Glomerular endothelial cell (primary cell): ENCODE measurements at places on chromosomes 2 and 18. TPM values are rescaled to one million over a fixed set of nuclear protein-coding genes. Genes with fewer than 3 reads are reported as not detected.
A peak's percentile ranks its signal among the peaks of the same experiment; 100 is the strongest.

Gene FSHR
- total RNA-seq, result not detected in 2 replicates

Gene CFC1
- total RNA-seq, result not detected in 2 replicates

Gene ASIC4
- total RNA-seq, result not detected in 2 replicates

Gene CAPG
- total RNA-seq, result 63.1 and 183 TPM in 2 replicates

Gene AGXT
- not detected in 2 replicates for total RNA-seq

Gene TDRD15
- not detected in 2 replicates for total RNA-seq

Gene CHPF
- 37.0 and 53.7 TPM in 2 replicates for total RNA-seq

Gene GPR45
- total RNA-seq, result not detected in 2 replicates

Gene OTX1
- total RNA-seq, result not detected in 2 replicates

DNA sequence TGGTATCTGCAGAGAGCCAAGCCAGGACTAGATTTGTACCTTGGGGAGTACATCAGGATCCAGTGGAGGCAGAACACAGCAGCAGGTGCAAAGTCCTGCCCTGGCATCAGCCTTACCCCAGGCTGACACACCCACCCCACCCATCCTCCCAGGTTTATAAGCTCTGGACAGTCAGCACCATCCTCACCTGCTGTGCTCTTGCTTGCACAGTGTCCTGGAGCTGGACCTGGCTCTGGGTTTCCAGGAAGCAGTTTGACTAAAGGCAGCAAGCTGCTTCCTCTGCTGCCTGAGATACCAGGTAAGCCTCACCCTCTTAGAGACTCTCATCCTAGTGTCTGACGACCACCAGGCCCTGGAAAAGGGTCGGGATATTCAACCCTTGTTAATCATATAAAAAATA is at the start of gene SULT1C3:
Gene SULT1C3 (plus strand): TSS at position 183 of the 400 bp plus-strand sequence. CDS start 7,227 bp downstream, outside the sequence.
- DNase-seq, result no peak

GRCh38 chr2:80365762-80366161 is 61.2 kb upstream of the LRRTM1 start:
- no peak for DNase-seq

- DNase-seq, result no peak
Observed at GRCh38 chr2:33719067-33719466, 120.0 kb upstream of the FAM98A start.

DNA sequence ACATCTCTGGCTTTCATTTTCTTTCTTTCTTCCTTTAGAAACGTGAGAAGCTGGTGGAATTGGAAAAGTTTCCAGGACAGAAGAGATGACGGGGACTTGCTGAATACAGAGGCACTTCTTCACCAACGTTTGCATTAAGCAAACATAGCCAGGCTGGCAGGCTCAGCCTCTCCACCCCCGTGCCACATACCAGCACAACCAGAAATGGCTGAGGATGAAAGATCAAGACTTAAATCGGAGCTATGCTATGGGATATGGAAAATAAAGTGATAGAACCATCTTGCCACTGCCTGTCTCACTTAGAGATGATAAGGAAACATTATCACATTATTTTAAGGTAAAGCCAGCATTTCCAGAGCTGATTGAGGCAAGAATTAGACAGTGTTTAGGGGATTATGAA is 483.3 kb downstream of the BCL11A start:
- DNase-seq, result no peak

GRCh38 chr2:71937396-71937795 is 210.3 kb downstream of the CYP26B1 start:
- DNase-seq, result no peak

DNA sequence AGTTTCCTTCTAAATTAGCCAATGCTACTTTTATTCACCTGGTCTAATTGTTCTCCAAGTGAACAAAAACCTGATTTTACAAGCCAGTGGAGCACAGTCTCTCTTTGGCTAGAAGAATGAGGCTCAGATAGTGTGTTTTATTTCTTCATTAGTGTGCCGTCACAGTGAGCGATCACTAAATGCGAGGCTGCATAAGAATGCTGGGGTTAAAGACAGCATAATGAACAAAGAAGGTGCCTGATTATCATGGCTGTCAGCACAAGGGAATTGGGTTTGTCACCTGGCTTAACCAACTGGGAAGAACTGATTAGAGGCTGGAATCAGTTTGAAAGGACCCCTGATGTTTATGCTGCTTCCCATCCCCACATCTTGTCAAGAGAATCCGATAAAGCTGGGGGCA is 76.4 kb downstream of the EPHA4 start:
- no peak for DNase-seq

DNA sequence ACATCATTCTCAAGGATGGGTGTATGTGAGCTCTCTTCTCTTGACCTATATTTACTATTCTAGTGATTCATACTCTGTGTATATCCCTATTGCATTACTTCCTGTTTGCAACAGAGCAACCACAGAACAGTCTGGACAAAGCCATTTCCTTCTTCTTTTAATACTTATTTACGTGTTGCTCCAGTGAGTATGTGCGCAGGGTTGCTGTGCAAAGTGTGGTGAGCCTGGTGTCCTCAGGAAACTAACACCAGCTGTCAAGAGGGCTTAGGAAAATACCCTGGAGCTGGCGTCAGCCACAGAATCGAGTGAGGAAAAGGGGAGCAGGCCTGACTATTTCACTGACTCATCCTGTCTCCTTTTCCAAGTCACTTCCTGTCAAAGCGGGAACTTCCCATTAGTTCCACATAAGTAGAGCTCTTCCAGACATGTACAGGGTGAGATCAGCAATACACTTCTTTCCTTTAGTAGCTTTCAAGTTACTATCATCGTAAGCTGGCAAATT is 214.1 kb upstream of the COPS8 start:
- DNase-seq, result peak; percentile 96

DNA sequence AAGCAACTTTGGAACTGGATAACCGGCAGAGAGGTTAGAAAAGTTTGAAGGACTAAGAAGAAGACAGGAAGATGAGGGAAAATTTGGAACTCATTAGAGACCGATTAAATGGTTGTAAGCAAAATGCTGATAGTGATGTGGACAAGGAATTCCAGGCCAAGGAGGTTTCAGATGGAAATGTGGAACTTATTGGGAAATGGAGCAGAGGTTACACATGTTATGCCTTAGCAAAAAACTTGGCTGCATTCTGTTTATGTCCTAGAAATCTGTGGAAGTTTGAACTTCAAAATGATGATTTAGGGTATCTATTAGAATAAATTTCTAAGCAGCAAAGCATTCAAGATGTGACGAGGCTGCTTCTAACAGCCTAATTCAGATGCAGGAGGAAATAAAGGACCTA is 675.1 kb upstream of the SYT4 start:
- no peak for DNase-seq

DNA sequence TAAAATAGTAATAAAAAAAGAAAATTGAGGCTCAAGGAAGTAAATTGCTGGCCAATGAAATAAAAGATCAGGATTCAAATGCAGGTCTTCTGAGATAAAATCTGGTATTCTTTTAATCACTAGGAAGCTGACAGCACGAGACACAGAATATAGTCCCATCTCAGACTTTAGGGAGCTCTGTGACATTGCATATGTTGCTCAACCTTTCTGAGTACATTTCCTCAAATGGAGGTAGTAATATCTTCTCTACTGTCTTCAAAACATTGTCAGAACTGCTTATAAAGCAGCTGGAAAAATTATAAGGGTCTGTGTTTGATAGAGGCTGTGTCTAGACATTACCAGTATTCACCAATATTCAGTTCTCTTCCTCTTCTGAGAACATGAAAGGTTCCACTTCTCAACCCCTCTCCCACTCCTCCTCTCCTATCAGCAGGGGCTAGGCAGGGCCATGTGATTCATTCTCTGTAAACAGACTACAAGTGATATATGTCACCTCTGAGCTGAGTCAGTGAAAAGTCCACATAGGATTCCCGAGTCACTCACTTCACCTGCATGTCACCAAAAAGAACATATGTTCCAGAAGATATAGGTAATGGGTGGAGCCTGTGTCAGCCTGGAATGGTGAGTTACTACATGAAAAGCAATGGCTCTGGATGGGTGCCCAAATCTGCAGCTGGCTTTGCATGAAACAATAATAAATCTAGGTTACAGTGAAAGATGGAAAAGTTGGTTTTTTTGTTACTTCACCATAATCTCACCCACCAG is 7.1 kb downstream of the KCNE4 start:
- DNase-seq, result no peak

GRCh38 chr18:23765931-23766330 is 76.7 kb downstream of the LAMA3 start:
- no peak for DNase-seq

DNA sequence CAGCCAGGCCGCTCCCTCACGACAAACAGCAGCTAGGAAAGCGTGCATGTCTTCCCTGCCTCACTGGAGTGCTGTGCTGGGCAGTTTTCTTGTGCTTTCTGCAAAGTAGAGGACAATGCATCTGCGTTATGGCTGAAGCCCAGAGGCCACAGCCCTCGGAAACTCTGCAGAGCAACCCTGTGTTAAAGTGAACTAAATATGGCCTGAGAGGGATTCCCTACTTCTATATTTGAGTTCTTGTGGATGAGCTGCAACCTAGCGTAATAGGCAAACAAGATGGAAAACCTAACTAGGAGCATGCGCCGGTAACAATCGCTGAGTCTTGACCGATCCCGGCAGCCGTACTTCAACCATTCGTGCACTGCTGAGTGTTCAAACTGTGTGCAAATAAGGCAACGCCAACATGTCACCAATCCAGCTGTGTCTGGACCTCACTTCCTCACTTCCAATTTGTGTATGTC is 471.9 kb upstream of the HS6ST1 start:
- DNase-seq, result no peak

DNA sequence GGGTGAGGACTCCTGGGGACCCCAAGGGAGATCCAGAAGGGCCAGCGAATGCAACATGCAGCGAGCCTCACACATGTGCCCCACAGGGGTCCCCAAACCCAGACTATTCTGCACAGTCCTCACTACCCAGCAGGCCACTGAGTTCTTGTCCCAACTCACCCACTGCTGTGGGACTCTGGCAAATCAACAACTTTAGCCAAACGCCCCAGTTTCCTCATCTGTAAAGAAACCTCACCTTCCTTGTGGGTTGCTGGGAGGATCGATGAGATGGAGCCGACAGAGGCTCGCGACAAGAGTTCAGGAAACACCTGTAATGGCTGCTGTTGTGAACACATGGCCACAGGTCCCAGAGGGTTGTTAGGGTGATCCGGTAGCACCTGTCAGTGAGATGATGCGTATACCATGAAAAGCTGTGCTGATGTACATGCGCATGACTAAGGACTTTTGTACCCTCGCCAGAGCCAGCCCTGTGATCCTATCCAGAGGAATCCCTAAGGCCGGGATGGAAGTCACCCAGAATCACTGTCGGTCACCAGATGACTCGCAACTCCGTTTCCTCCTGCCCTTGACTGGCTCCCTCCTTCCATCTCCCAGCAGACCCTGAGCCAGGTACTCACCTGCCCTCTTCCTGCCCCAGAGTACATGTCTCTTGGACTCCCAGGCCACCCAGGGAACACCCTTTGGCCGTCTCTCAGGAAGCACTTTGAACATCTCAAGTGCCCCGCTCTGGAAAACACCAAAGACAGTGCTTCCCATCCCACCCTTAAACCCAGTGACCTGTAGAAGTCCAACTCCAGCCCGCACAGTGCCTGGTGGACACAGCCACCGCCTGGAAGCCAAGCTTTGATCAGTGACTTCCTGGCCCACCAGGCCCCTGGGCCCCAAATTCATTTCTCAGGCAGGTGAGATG is 103.3 kb upstream of the ID2 start:
- no peak for DNase-seq

DNA sequence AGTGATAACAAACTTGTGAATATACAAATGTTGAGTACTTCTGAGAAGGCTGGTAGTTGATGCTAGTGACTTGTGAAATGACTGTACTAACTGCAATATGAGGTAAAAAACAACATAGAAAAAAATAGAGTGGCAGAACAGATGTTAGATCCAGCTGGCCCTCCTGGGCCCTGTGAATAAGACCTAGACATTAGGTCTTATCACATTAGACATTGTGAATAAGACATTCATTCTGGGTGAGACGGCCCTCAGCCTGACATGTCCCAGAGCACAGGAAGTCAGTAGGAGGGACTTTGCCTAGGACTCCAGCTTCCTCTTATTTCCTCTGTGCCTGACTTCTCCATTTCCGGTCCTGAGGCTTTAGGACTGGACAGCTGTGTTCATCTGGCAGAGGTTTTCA is 22.9 kb downstream of the DOK1 start:
- no peak for DNase-seq

DNA sequence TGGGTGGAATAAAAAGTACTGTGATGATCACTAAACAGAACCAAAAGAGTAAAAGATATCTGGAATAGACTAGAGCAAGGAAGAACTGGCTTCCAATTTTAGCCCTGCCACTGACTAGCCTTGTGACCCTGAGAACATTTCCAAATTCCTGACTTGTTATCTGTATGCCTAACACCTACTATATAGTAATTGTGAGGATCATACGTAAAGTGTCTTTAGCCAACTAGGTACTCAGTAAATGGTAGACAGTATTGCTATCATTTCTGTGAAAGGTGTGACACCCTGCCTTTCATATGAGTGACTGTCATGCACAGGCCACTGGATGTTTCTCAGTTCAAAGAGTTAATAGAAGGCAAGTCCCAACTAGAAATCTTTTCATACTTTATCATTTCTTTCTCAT is 29.8 kb downstream of the CYTIP start:
- no peak for DNase-seq

DNA sequence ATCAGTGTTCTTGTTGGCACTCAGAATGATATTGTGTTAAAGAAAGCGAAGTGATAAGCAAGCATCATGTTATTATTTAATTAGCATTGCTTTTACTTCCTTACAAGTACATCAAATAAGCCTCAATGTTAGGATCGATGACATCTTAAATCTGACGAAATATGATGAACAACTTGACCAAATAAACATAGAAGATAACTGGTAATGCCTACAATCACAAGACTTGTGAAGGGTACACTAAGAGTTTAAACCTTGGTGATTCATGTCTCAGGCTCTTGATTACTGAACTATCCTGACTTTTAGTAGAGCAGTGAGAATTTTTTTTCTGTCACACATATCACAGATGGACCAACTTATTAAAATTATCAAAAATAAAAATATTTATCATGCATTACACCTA is 500.8 kb upstream of the ZEB2 start:
- DNase-seq, result no peak

GRCh38 chr2:205574001-205574400 is 108.3 kb upstream of the NRP2 start:
- DNase-seq, result no peak

DNA sequence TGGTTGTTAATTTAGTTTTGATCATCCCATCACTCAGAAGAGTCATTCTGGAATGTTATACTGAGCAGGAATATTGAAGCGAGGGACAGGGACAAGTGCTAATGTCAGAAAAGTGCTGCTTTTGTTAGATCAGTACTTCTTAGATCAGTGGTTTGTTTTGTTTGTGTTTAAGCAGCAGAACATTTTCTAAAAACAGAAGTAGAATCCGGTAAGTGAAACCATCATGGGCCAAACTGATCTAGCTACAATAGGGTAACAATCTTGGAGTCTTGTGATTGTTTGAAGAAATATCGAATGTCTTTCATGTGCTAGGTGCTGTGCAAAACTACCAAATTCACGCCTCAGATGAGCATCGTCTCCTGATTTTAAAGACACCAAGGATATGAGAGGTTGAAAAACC is 45.1 kb upstream of the SEC11C start:
- DNase-seq, result no peak

DNA sequence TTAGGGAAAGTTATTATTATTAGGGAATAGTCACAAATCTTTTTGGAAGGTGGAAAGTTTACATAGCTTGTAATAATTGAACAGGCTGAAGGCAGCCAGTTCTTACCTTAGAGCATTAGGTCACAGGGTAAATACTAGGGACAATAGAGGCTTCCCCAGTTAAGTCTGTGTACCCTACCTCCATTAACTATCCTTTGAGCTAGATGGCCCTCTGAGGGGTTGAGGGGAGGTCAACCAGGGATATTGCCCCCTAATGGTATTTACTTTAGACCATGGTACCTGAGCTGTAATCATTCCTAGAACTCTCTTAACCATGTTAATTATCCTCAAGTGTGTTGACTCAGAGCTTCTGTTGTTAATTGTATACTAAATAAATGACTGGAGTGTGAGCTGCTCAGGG is 120.5 kb upstream of the SCN7A start:
- no peak for DNase-seq
